ENCODE measurements at places on chromosomes 2 and 18. TPM values are rescaled to one million over a fixed set of nuclear protein-coding genes. Genes with fewer than 3 reads are reported as not detected.

The ILKAP gene
- 33.2 TPM for total RNA-seq

The CYP27C1 gene
- total RNA-seq, result 4.4 TPM

The ITGA4 gene
- total RNA-seq, result 16.6 TPM

GRCh38 chr2:86124683-86125082 is 18.6 kb downstream of the PTCD3 start:
- DNase-seq, result no peak

DNA sequence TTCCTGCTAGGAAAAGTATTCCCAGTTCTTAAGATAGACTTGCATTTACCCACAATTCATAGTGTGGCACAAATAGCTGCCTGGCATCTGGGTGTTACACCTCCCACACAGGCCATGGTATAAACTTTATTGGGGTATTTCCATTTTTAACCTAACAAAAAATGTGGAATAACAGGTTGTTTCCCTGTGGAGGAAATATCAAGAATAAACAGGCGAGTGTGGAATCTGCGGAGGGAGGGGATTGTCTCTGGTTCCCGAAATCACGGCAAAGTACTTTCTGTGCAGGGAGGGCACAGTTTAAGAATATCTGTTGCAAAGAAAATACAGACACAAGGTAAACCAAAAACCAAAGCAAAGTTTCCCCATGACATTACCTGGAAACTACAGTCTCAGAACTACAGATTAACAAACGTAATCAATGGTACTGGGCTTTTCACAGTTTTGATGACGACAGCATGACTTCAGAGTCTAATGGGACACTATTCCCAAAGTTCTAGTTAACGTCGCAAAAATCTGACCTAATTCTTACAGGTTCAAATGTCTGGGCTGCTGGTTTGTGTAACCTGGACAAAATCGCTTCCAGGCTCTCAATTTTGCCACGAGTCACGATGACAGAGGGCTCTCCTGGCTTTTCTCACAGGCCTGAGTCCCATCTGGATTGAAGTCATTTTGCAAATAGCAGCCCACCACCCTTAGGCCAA is 1.4 kb downstream of the STARD7 start:
- DNase-seq, result no peak

DNA sequence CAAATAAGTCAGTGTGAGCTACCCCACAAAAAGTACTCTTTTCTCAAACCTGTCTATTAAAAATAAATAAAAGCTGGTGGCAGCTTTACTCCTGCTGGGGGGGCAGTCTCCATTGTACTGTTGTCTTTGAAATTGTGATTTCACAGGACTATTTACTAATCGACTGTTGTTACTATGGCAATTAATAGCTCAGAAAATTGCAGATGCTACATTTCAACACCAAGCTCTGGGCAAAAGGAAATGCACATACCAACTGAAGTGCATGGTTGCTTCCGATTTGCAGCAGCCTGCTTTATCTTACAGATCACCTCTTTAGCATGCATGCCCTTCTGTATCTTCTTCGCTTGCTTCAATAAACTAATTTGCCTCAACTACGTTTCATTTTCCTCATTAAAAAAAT is 117.6 kb upstream of the DAPL1 start:
- peak; percentile 50 for DNase-seq

DNA sequence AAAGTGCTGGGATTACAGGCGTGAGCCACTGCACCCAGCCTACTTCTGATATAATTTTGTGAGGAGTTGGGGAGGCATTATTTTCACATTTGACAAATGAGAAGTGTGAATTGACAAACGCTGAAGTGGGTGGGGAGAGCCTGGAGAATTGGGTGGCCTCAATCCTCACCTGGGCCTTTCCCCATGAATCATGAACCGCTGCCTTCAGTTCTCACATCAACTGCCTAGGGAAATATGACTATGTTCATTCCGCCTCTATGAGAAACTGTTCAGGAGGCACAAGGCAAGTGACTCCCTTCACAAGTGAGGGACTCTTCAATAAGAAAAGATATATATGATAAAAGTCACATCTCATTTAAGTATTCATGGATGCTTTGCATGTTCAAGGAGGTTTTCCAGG is 96.6 kb upstream of the RND3 start:
- DNase-seq, result no peak

DNA sequence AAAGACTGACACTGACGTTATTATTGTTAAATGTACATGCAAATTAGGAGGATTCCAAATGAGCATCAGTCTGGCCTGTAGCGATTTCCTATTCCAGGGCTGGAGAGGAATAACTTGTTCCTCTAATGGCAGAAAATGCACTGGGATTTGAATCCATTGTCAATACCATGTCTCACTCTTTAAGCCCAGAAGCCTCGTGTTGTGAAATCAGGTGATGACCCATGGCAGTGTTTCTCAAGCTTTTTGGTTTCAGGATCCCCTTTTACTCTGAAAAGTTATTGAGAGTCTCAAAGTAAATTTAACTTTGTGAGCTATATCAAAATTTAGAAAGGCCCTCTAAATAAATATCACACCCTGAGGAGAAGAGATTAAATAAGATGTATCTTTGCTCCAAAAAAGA is 279.2 kb downstream of the GALR1 start:
- no peak for DNase-seq

GRCh38 chr2:33047939-33048338 is 101.2 kb downstream of the LTBP1 start:
- DNase-seq, result no peak

DNA sequence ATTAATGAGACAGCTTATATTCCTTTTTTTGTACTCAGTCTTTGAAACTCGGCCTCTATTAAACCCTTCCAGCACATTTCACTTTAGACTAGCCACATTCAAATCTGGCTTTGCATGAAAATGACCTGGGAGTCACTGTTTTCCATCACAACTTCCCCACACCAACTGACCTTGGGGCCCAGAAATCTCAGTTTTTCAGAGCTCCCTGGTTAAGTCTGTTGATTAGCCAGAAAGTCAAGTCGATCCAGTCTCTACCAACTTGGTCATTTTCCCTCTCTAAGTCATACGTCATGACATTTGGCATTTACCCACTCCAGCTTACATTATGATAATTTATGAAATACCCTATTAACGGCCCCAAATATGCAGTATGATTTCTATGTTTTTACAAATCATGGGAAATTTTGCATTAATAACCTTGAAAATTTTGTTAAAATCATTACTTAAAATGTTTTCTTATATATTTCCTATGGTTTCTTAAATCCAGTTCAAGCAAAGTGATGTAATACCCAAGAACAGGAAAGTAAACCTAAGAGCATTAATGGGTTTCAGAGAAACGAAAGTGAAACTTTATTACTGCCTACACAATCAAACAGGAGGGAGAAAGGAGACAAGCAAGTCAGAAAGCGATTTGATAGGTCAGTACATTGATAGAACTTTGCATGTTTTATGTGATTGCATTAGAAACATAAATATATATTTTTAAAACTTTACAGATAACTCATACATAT is 77.1 kb downstream of the SPATS2L start:
- DNase-seq, result no peak

Measured in tongue (tissue), 3 donors.